Activated T-helper 2 cell treated with anti-CD3 and anti-CD28 coated beads, Interferon-gamma antibody, Interleukin-2, Interleukin-4, amounts not matched to agents 10 μg/mL and 5 μg/mL and 100 μg/mL, durations not matched to agents 14 hours and 24 hours and 36 hours (primary cell): ENCODE measurements at places on chromosomes 16 and 17. TPM values are rescaled to one million over a fixed set of nuclear protein-coding genes. Genes with fewer than 3 reads are reported as not detected.

Gene MYCBPAP
- total RNA-seq, result 3.1 and 4.4 TPM in 2 replicates

Gene ZNF821
- 7.9 and 9.2 TPM in 2 replicates for total RNA-seq

DNA sequence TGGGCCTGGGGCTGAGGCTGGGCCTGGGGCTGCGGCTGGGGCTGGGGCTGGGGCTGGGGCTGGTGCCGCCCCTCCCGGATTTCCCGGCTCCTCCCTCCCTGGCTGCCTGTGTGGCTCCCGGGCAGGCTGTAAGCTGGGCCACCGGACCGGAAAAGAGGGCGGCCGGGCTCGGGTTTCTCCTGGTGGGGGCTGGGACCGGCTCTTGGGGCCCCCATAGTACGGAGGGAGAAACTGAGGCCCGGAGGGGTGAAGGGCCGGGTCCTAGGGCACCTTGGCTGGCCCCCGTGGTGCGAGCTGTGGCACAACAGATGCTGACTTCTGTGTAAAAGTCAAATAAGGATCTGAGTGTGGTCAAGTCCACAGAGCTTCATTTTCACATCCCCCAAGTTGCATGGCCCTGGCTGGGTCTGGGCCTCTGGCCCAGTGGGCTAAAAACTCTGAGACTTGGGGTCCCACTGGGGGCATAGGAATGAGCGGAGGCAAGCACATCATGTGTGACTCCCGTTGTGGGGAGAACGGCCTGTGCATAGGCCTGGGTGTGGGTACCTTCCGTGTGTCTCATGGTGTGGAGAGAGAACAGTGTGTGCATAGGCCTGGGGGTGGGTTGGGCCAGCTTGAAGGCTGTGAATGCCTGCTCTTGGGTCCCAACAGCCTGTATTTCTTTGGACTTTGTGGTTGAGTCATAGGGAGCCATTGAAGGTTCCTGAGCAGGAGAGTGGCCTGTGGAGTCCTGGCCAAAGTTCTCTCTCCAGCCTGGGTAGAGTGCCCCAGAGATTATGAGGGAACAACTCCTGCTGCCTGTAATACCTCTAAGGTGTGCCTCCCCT is 123.9 kb upstream of the CIBAR2 start:
- peaks cover 17% of the 10 kb centered on the region for H3K27me3 ChIP-seq
- H3K36me3 ChIP-seq, result no peaks in the 10 kb centered on the region
- H3K27ac ChIP-seq, result no peak overlapping the region
- no peak overlapping the region for H3K4me3 ChIP-seq
- no peak for DNase-seq
- no peaks in the 10 kb centered on the region for H3K4me1 ChIP-seq

Gene ANKRD40CL
- not detected in 2 replicates for total RNA-seq

DNA sequence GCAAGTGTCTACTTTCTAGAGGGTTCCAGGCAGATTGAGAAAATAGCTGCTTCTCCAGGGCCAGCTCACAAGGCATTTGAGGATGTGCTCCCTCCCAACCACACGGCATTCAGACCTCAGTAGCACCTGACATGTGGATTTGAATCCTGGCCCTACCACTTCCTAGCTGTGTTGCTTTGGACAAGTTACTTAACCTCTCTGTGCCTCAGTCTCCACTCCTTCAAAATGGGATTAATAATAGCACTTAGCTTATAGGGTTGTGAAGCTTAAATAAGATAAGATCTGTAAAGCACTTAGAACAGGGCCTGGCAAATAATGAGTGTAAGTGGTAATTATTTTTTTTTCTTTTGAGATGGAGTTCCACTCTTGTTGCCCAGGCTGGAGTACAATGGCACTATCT is 21.0 kb upstream of the NOMO2 start:
- H3K4me1 ChIP-seq, result no peaks in the 10 kb centered on the region
- no peaks in the 10 kb centered on the region for H3K36me3 ChIP-seq
- H3K27me3 ChIP-seq, result no peaks in the 10 kb centered on the region
- no peak for DNase-seq

DNA sequence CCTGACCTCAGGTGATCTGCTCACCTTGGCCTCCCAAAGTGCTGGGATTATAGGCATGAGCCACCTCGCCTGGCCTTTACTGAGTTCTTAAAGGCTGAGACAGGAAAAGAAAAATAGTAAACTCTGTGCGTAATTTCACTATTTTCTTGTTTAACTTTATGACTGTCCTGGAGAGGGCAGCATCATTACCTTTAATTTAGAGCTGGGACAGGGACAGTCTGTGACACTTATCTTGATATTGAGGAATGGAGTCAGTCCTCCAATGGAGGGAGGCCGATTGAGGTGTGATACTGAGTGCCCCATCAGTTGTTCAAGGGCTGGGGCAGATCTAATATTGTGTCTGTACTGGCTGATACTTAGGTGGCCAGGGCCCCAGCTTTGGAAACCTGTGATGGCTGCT is 21.5 kb upstream of the SPN start:
- DNase-seq, result no peak
- H3K27me3 ChIP-seq, result no peaks in the 10 kb centered on the region

DNA sequence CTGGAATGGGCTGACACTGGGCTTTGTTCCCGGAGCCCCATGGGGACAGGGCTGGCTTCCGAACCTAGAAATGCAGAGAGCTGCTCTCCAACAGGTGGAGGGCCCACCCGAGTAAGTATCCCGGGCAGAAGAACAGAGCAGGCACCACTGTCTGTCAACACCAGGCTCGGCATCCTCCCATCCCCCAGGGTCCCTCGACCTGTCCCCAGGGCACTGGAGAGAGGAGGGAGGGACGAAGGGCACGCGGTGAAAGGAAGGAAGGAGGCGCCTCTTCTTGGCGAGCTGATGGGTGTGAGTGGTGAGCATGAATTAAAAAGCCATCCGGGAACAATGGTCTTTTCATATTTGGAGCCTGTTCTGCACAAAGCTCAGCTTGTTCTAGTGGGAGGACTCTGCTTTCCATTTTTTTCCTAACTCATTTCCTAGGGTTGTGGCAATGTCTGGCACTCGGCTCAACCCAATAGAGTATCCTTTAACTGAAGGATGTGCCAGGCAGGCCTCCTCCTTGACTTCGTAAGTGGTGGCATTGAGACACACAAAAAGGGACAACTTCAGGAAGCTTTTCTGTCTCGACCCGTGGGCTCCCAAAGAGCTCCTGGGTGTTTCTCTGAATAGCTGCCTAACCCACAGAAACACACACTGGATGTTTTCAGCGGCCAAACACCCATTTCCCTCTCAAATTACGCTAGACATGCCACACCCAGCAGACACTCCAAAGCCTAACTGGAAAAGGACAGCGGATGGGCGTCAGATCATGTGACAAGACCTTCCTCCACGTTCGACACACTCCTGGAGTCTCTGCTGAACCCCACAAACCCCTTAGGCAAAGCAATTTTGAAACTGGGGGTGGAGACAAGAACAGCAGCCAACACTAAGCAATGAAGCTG is 47.7 kb downstream of the ZFHX3 start:
- no peaks in the 10 kb centered on the region for H3K36me3 ChIP-seq
- H3K27ac ChIP-seq, result no peak overlapping the region
- H3K27me3 ChIP-seq, result no peaks in the 10 kb centered on the region
- H3K4me1 ChIP-seq, result no peaks in the 10 kb centered on the region
- H3K4me3 ChIP-seq, result no peak overlapping the region

Gene NUPR1
- total RNA-seq, result not detected in 2 replicates

Gene SKAP1
- total RNA-seq, result 60.5 and 67.9 TPM in 2 replicates

DNA sequence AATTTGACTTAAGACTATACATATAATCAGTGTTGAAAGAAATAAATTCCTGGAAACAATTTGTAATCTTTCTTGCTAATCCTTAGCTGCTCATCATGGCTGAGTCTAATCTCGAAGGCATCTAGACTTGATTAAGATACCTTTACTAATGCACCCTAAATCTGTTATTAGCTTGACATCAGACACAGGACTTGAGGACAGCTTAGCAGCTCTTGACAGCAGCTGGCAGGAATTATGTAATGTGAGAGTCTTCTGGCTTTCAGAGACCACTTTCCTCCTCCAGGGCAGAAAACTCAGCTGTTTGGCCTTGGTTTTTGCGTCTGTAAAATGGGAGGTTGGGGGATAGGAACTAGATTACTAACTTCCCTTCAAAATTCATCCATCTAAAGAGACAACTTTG is 7.1 kb upstream of the MPP2 start:
- peaks cover 5% of the 10 kb centered on the region for H3K4me1 ChIP-seq
- H3K27me3 ChIP-seq, result peaks cover 13% of the 10 kb centered on the region
- no peaks in the 10 kb centered on the region for H3K36me3 ChIP-seq
- H3K4me3 ChIP-seq, result no peak overlapping the region
- no peak overlapping the region for H3K27ac ChIP-seq
- DNase-seq, result no peak

DNA sequence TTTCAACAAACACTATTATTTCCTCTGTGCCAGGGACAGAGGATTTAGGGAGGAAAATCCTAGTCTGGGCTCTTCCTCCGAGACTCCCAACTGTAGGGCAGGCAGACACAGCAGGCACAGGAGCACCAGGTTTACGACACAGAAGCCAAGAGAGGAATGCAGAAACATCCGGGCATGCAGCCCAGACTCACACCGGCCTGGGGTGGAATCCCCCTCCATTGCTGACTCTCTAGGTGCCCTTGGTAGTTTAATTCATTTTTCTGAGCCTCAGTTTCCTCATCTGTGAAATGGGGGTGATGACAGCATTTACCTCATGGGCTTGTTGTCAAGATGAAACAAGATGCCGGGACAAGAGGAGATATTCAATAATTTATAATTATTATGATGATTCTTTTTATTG is 14.9 kb downstream of the CA4 start:
- no peak for DNase-seq
- H3K27me3 ChIP-seq, result peaks cover 2% of the 10 kb centered on the region
- no peaks in the 10 kb centered on the region for H3K36me3 ChIP-seq

DNA sequence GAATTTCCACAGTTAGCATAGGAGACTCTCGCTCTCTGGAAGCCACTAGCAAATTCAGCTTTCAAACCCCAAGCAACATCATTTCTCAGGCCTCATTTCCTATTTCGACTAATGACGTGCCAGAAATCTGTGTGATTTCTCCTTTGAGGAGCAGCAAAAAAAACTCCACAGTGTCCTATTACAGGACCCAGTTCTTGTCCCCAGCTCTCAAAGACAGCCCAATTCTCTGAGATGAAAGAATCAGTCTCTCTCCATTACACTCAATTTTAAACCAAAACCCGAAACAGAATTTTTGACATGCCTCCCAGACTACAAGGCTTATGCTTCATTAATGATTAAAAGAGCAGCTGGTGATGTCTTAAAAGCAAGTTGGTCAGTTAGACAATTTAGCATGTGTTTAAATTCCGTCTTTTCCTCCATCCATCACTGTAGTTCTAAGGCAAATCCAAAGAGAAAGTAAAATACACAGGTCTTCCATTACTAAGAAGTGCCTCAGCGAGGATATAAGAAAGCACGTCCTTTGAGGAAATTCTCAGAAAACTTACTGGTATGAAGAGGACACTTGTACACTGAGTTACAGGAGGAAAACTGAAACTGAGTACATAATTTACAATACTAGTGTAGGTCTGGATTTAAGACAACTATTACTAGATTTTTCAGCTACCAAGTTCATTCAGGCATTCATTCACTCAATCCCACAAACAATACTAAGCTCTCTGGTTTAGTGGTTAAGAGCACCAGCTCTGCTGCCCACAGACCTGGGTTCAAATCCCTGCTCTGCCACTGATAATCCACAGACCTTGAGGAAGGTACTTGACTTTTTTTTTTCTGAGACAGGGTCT is 12.5 kb downstream of the TOM1L2 start:
- no peaks in the 10 kb centered on the region for H3K27me3 ChIP-seq
- DNase-seq, result no peak
- H3K4me3 ChIP-seq, result peak overlapping the region; percentile 86
- H3K4me1 ChIP-seq, result peaks cover 52% of the 10 kb centered on the region
- H3K36me3 ChIP-seq, result peaks cover 16% of the 10 kb centered on the region

Gene SLC12A3
- total RNA-seq, result not detected in 2 replicates

- no peak overlapping the region for H3K27ac ChIP-seq
- no peaks in the 10 kb centered on the region for H3K36me3 ChIP-seq
- H3K27me3 ChIP-seq, result no peaks in the 10 kb centered on the region
- no peak overlapping the region for H3K4me3 ChIP-seq
Observed at GRCh38 chr17:64254755-64255154, 8.3 kb downstream of the TEX2 start.

DNA sequence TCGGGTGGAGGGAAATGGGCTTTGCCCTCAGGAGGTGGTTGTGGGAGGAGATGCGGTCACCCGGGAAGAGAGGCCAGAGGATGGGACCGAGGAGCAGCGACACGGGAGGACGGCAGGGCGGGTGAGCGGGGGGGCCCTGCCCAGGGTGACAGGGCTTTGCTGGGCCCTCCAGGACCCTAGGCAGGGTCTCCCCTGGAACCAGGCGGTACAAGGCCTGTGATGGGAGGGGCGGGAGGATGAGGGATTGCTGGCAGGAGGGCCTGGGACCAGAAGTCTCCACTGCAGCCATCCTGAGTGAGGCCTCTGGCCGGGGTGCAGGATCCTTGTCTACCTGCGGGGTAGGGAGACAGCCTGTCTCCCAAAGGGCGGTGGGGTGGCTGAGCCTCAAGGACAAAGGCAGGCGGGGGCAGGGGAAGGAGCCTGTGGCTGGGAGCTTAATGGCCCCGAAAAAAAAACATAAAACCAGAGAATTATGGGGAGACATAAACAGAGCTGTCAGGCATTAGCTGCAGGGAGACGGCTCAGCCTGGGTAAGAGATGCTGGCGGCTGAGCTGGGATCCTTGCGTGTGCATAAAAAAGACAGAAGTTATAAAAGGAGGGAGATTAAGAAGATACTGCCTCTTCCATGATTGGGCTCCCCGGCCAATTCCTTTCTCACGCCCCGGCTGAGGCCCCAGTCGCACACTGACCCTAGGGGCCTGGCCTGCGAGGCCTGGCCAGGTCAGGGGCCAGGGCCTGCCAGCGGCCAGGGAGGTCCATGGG is 66.7 kb downstream of the SREBF1 start:
- no peak for DNase-seq
- no peaks in the 10 kb centered on the region for H3K36me3 ChIP-seq
- H3K27me3 ChIP-seq, result no peaks in the 10 kb centered on the region
- H3K4me1 ChIP-seq, result peaks cover 5% of the 10 kb centered on the region
- H3K27ac ChIP-seq, result no peak overlapping the region

DNA sequence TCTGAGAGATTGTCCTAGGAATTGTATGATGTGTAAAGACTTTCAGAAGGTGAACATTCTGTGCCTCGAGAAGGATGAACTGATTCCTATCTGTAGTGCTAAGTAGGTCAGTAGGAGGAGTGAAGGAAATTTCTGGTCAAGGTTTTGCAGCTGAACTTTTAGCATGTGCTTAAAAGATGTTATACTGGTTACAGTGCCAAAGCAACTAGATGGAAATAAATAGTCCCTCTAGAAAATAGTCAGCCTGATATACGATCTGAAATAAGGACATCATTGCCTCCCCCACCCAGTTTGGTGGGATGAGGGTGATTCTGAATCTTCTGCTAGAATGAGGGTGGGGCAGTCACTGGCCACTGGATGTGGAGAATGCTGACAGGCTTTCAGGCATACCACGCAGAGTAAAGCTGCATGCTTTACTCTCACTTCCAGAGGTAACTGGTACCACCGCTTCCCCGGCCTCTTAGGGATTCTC is 57.2 kb upstream of the VPS4A start:
- H3K4me1 ChIP-seq, result peaks cover 10% of the 10 kb centered on the region
- no peak for DNase-seq
- peaks cover 21% of the 10 kb centered on the region for H3K36me3 ChIP-seq
- no peak overlapping the region for H3K27ac ChIP-seq
- H3K4me3 ChIP-seq, result no peak overlapping the region

GRCh38 chr17:8921147-8921546 is 44.4 kb downstream of the PIK3R5 start:
- no peak for DNase-seq
- H3K27me3 ChIP-seq, result no peaks in the 10 kb centered on the region
- no peak overlapping the region for H3K27ac ChIP-seq

GRCh38 chr16:25691519-25692091 is at the start of gene HS3ST4:
Gene HS3ST4, plus strand, starts transcription at chr16:25691959.
- H3K4me3 ChIP-seq, result peak within 1 kb of the TSS; percentile 7
- no peaks in the 10 kb centered on the region for H3K4me1 ChIP-seq
- peaks cover 64% of the 10 kb centered on the region for H3K27me3 ChIP-seq
- DNase-seq, result no peak
- H3K27ac ChIP-seq, result no peak within 1 kb of the TSS
